ENCODE measurements at places on chromosomes 4 and X.

DNA sequence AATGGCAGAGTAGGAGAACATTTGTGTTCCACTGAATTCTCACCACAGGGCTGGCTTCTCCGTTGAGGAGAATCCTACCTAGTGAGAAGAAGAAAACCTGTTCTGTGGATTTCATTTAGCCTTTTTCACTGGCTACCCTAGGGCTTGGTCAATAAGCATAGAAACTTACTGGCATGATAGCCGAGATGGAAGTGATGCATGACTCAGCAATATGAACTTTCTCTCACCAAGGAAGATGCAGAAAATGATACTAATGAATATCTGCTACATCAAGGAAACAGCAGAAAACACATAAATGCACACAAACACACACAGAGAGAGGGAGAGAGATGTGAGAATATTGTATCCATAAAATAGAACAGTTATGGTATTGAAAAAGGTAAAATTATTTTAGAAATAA lies 216.3 kb downstream of the HHIP start:
- no peaks in the 10 kb centered on the region for H3K4me1 ChIP-seq
- no peaks in the 10 kb centered on the region for H3K27me3 ChIP-seq
- H3K36me3 ChIP-seq: no peaks in the 10 kb centered on the region
- H3K27ac ChIP-seq: no peak overlapping the region

DNA sequence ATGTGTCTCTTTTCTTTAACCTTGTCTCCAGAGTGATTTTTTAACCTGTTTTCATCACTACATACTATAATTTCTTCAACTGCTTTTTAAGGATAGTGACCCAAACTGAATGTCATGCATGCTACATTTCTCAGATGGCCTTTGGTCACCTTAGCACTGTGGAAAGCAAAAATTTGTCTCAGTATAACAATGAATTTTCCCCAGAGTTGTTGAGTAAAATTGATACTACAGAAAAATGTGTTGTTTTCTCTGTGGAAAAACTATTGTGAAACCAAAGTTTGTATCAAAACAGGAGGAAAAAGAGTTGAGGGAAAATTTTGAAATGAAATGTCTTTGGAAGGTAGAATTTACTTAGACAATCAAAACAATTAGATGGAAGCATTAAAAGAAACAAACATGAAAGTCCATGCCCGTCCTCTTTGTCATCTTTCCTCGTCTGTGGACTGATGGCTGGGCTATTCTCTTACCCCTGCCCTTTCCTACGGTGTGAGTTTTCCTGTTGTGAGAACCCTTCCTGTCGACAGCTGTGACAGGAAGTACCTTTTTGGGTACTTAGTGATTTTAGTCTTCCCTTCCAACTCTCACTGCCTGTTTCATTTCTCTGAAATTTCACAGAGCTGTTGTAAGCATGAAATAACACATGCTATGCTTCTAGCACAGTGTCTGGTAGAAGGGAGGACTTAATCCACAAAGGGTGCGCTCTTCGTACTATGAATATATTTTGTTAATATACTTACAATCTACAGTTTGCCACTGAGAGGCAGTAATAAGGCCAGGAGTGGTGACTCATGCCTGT lies 50.8 kb downstream of the LRP2BP start:
- H3K27me3 ChIP-seq: no peaks in the 10 kb centered on the region
- peaks cover 24% of the 10 kb centered on the region for H3K36me3 ChIP-seq
- no peak overlapping the region for H3K27ac ChIP-seq
- peaks cover 11% of the 10 kb centered on the region for H3K4me1 ChIP-seq
- peak overlapping the region; percentile 7 for H3K4me3 ChIP-seq

- H3K36me3 ChIP-seq: no peaks in the 10 kb centered on the region
- no peak overlapping the region for H3K27ac ChIP-seq
- H3K4me1 ChIP-seq: no peaks in the 10 kb centered on the region
- H3K27me3 ChIP-seq: peaks cover 13% of the 10 kb centered on the region
- DNase-seq: no peak
Measured at GRCh38 chr4:54073271-54073880, 9.0 kb upstream of the CHIC2 start.

DNA sequence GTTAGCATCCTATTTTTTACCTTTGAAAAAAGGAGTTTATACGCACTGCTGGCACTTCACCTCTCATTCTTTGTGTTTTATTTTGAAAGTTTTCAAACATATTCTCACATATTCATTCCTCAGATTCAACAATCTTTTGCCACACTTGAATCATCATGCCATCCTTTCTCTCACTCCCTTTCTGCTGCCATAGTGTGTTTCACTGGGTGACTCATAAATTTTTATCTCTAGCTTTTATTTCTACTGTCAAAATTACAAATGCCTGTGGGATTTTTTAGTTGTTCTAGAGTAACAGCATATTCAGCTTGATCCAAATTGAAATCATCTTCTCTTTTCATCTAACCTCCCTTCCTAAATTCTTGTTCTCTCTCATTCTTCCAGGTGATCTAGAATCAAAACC lies 28.0 kb downstream of the MFSD8 start:
- no peak for DNase-seq
- H3K4me3 ChIP-seq: no peak overlapping the region
- H3K36me3 ChIP-seq: peaks cover 18% of the 10 kb centered on the region
- no peaks in the 10 kb centered on the region for H3K4me1 ChIP-seq
- H3K27ac ChIP-seq: no peak overlapping the region

DNA sequence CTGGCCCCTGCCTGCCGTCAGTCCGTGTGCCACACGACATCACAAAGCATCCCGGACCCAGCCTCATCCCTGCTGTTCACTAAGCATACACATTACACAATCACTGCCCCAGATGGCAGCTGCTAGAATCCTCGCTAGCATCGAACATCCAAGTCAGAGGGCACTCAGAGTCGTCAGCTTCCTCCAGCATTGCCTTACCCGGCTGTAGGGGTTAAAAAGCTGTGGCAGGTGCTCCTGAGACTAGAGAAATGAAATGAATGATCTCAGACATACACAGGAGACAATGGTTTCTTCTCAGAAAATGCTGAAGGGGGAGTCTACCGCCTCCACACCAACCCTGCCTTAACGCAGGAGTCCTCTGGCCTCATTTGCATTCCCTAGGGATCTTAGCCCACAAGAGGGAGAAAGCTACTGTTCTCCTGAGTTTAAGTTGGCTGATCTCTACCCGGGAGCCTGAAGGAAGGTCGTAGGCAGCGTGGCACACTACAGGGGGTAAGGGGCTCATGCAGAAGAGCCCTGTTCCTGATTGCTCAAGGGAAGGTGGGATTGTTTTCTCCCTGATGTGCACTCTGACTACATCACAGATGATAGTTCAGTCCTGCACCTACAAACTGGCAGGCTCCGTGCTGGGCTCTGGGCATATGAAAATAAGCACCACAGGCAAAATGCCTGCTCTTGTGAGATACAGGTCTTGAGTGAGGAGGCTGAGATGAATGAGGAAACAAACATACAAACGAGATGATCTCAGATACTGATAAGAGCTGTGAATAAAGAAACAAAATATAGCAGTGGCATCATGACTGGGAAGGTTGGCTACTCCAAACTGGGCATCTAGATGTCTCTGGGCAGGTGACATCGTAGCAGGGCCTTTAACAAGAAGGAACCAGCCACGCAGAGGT lies 2.6 kb upstream of the KIAA0232 start:
- H3K27me3 ChIP-seq: no peaks in the 10 kb centered on the region
- peak overlapping the region; percentile 19 for H3K27ac ChIP-seq
- H3K4me1 ChIP-seq: peaks cover 47% of the 10 kb centered on the region
- peak; percentile 47 for DNase-seq
- no peak overlapping the region for H3K4me3 ChIP-seq

- H3K27ac ChIP-seq: peak overlapping the region; percentile 97
- H3K36me3 ChIP-seq: peaks cover 17% of the 10 kb centered on the region
- H3K4me3 ChIP-seq: peak overlapping the region; percentile 97
- DNase-seq: peak; percentile 37
- H3K4me1 ChIP-seq: peaks cover 17% of the 10 kb centered on the region
Measured at GRCh38 chr4:185424905-185425646, 688 bp downstream of the UFSP2 start.

GRCh38 chrX:148540114-148540513 lies 39.7 kb downstream of the AFF2 start:
- no peaks in the 10 kb centered on the region for H3K4me1 ChIP-seq
- H3K27me3 ChIP-seq: no peaks in the 10 kb centered on the region
- H3K4me3 ChIP-seq: no peak overlapping the region
- H3K36me3 ChIP-seq: no peaks in the 10 kb centered on the region

- H3K36me3 ChIP-seq: no peaks in the 10 kb centered on the region
- DNase-seq: no peak
- no peak overlapping the region for H3K4me3 ChIP-seq
- H3K4me1 ChIP-seq: no peaks in the 10 kb centered on the region
- H3K27ac ChIP-seq: no peak overlapping the region
Measured at GRCh38 chrX:23883737-23884354, 23.9 kb downstream of the APOO start.

GRCh38 chr4:90476019-90476418 lies 348.8 kb downstream of the CCSER1 start:
- no peaks in the 10 kb centered on the region for H3K27me3 ChIP-seq
- no peaks in the 10 kb centered on the region for H3K4me1 ChIP-seq
- no peak overlapping the region for H3K27ac ChIP-seq
- no peak overlapping the region for H3K4me3 ChIP-seq

GRCh38 chr4:117455088-117455487 lies 369.7 kb upstream of the TRAM1L1 start:
- no peaks in the 10 kb centered on the region for H3K36me3 ChIP-seq
- no peaks in the 10 kb centered on the region for H3K27me3 ChIP-seq
- H3K4me1 ChIP-seq: no peaks in the 10 kb centered on the region
- no peak for DNase-seq

DNA sequence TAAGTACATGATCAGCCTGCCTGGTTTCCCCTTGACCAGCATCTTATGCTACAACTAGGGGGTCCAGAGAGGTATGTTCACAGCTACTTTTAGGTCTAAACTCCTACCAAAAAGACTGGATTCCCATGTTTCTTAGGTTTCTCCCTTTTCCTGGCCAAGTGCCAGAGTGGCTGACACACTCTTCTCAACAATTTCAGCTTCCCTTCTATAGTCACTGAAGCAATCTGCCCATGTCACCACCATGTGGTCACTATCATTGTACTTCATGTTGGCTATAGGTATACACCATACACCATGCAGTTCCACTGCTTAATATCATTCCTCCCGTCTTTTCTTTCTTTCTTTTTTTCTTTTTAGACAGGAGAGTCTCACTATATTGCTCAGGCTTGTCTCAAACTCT lies 66.9 kb downstream of the KLHL13 start:
- no peaks in the 10 kb centered on the region for H3K36me3 ChIP-seq
- no peak for DNase-seq
- H3K4me1 ChIP-seq: no peaks in the 10 kb centered on the region
- H3K4me3 ChIP-seq: no peak overlapping the region
- no peak overlapping the region for H3K27ac ChIP-seq

- no peak overlapping the region for H3K27ac ChIP-seq
- H3K36me3 ChIP-seq: no peaks in the 10 kb centered on the region
- DNase-seq: no peak
- no peaks in the 10 kb centered on the region for H3K4me1 ChIP-seq
Measured at GRCh38 chrX:72029483-72030411, 102.0 kb downstream of the RTL5 start.

All from CD4-positive, CD25-positive, alpha-beta regulatory T cell (primary cell).